ENCODE measurements at places on chromosomes 6 and 20.

- DNase-seq, result no peak
Observed at GRCh38 chr20:46774236-46774635, 64.8 kb downstream of the SLC2A10 start.

GRCh38 chr20:384723-385122 lies 4.2 kb downstream of the TRIB3 start:
- DNase-seq, result no peak

- no peak for DNase-seq
Observed at GRCh38 chr6:89355511-89356194, 3.1 kb upstream of the UBE2J1 start.

DNA sequence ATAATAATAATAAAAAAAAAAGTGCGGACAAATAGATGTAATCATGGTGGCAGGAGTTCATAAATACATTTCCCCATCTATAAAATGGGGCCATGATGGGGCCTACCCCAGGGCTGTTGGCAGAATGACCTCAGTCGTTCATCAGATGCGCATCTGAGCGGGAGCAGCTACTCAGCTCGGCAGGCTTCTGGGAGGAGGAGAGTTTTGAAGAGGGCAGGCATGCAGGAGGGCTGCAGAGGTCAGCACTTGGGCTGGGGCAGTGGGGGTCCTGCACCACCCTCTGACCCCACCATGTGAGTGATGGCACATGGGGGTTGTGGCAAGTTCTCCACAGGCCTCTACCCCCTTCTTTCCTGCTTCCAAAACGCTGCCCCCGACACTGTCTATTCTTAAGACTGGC lies 373.5 kb downstream of the ZFAND3 start:
- DNase-seq, result no peak

DNA sequence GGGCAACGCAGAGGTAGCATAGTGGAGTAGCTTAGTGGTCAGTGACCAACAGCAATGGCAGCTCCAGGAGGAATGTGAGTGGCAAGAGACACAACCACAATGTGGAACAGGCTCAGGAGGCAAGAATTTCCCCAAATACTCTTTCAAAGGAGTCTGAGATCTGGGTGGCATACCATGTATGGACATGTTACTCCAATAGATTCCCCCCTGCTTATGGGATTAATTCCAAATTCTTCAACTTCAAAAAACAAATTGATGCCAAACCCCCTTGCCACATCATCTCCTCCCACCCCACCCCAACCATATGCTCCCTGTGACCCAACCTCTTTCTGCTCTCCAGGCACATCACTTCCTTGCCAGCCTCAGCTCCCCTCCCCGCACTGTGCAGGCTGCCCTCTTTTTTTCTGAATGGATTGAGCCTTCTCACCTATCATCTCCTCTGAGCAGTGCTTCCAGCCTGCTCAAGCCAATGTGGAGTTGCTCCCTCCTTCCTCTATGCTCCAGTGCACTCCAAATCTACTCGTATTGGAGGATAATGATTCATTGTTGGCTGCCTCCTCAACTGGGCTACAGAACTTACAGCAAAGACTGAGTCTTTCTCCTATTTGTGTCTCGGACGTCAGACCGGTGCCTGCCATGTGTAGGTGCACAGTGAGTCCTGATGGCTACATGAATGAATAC lies 93.0 kb upstream of the CEP85L start:
- no peak for DNase-seq

DNA sequence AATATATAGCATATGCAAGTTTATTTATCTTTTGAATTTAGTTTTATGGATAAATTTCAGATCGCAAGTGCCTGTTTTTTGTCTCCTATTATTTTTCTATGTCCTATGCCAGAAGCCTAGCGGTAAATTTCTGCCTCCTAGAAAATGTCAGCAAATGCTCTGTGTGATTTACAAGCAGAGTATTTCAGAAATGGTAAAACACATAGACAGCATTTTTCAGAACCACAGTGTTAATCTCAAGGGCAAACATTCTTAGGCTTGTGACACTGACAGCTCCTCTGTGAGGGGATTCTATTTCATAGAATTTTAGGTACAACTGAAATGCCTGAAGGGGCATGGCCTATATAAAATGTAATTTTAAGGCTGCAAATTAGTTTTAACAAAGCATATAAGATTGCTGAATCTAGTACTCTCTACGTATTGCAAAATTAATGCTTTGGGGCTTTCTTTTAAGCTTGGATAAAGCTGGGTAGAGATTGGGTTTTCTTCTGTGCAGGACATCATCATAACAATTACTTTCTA lies 89.9 kb upstream of the PTCHD4 start:
- DNase-seq, result no peak

GRCh38 chr6:165984729-165985275 lies 182.8 kb downstream of the TBXT start:
- DNase-seq, result no peak

GRCh38 chr20:63049191-63049518 lies 42.4 kb upstream of the BHLHE23 start:
- no peak for DNase-seq

GRCh38 chr6:54719633-54720032 lies 126.9 kb upstream of the FAM83B start:
- no peak for DNase-seq

All from RKO (cell line).